ENCODE measurements at places on chromosomes 2 and 18.

- DNase-seq: no peak
Measured at GRCh38 chr2:197307236-197307932, 3.2 kb downstream of the ANKRD44 start.

- DNase-seq: no peak
Measured at GRCh38 chr2:239878686-239879085, 146.5 kb downstream of the NDUFA10 start.

DNA sequence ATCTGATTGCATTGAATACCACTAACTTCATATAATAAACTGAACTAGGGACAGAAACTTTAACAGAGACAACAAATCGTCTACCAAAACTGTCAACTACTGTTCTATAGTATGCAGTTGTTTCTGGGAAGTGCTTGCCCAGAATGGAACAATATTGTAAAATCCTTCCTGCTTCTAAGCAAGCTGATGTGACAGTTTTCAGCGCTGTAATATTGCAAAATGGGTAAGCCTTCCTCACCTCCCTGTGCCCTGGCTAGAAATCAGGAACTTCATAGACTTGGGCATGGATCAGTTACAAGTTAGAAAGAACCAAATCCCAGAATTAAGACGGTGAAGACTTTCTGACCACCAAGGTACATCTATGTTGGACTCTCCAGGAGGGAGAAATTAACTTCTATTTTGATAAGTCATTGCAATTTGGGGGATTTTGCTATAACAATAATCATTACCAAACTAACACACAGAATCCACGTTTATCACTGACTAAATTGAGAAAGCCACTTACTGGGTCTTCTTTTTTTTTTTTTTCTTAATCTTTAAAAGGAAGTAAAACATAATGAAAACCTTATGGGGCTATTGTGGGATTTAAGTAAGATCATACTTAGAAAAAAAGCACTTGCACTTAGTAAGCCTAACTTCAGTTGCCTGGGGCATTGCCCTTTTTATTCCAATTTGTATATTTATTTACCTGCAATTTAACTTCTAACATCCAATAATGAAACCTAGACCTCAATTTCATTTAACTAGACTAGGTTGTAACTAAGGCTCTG, 261.5 kb downstream of the TRIB2 start:
- no peak for DNase-seq

GRCh38 chr2:45435316-45435715, 175.8 kb downstream of the SRBD1 start:
- DNase-seq: no peak

DNA sequence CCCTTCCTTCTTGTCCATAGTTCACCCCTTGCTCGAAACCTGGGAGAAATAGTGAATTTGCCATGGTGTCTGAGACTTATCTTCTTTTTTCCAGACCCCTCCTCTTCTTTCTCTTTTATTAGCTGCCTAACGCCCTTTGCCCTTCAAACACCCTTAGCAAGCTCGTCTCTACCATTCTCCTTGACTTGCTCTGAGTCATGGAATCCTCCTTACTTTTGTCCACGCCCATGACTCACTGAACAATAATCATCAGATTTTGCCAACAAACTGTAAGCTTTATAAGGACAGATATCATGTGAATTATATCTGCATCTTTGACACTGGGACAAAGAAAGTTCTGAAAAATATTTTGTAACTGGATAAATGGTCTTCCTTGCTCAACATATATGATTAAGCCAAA, 67.1 kb upstream of the CNTNAP5 start:
- no peak for DNase-seq

DNA sequence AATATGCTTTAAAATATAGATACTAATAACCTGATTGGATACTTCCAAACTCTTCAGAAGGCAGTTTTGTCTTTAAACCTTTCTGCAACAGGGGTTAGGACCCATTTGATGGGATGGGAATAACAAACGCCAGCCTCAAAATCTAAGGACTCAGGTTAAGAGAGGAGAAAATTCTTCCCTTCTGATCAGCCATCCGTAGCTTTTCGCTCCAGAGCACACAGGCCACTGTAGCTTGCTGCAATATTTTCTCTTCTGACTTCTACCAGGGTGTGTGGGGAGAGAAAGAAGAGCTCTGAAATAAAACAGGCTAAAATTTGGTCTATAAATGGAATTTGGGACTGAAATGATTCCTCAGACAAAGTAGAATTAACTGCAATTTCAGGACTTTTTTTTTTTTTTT, 95.1 kb downstream of the ALPK2 start:
- no peak for DNase-seq

- DNase-seq: no peak
Measured at GRCh38 chr2:11092701-11093335, 62.4 kb upstream of the SLC66A3 start.

DNA sequence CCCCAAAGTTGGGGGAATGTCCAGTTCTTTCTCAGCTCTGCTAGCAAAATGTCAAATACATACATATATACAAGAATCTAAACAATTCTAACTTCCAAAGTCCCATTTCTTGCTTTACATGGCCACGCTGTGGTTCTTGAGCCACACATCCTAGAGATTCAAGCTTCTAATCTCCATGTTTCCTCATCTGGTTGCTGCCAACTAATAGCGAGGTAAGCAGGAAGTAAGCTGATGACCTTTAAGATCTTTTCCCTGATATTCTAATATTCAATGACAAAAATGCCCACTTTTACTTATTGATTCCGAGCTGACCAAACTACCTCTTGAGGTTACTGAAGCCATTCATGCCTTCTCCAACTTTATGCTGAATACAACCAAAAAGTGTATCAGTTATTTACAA, 3.3 kb downstream of the VPS54 start:
- DNase-seq: no peak

GRCh38 chr2:94995553-94996304, 29.8 kb upstream of the MAL start:
- no peak for DNase-seq

GRCh38 chr2:127183771-127184170, 36.3 kb downstream of the CYP27C1 start:
- DNase-seq: no peak

DNA sequence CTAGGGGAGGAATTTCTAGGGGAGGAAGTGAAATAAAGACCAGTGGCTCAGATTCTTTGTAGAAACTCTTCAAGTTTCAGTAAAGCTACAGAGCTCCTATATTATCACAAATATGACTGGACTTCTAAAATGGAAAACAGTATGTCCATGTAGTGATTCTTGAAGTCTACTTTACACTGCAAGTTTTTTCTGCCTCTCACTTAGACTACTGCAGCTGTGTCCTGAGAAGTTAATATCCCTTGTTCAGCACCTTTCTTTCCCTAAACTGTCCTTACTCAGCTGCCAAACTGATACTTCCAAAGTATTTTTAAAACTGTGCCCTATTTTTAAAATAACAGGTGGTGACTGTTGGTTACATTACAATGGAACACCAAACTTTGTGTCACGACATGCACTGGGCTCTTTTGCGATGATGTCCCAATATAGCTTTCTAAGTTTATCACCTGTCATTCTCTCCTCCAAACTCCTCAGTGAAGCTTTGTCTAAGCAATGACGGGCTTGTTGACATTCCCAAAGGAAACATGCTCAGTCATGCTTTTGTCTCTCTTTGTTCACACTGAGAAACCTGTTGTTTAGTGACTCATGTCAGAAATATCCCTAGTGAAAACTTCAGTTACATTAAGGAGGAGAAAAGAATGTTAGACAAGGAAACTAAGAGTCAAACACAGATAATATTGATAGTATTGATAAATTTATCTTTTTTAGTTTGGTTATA, 341.1 kb downstream of the ARL6IP6 start:
- no peak for DNase-seq

- no peak for DNase-seq
Measured at GRCh38 chr2:131027566-131028528, 65.4 kb downstream of the FAM168B start.

DNA sequence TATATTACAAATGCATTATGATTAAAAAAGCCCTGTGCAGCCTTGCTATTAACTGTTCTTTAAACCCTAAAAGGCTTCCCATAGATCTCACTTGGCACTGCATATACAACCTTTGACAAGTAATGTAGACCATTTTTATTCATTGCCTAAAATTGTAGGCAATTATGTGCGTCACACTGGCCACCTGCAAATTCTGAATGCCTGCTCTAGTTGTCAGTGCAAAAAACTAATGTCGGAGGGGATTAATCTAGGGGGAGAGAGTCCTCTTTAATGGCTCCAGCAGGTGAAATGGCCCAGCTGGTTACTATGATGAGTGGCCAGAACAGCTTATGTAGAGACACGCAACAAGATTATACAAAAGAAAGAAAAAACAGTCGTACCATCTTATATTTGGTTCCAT, 123.2 kb downstream of the OLA1 start:
- no peak for DNase-seq

DNA sequence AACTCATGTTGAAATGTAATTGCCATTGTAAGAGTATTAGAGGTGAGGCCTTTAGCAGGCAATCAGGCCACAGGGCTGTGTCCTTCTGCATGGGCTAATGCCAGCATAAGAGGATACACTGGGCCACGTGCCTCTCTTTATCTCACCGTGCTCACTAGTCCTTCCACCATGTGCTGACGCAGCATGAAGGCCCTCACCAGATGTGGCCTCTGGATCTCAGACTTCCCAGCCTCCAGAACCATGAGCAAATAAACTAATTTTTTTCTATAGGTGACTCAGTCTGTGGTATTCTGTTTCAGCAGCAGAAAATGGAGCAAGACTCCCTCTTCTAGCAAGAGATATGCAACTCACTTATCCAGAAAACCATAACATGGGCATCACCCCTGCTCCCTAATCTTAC, 149.7 kb upstream of the ZNF236 start:
- DNase-seq: no peak

- DNase-seq: no peak
Measured at GRCh38 chr2:211591426-211591825, 947.2 kb downstream of the ERBB4 start.

- no peak for DNase-seq
Measured at GRCh38 chr18:57833441-57834101, 30.5 kb upstream of the ATP8B1 start.

DNA sequence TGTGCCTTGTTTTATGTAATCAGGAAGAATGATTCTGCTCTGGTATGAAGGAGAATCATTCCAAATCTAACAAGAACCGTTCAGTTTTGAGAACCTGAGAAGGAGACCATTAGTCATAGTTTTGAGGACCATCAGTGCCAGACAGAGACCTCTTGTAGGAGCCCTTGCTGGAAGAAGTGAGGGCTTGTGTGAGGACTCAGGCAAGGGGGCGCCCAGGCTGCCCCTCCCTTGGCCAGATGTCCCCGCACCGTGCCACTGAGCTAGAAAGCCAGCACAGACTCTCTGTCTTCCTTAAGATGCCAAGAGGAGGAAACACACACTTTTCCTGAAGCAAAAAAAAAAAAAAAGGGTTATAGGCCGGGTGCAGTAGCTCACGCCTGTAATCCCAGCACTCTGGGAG, 55.7 kb upstream of the SLC39A10 start:
- no peak for DNase-seq
